HEK293T (cell line): ENCODE measurements at places on chromosomes 12 and 14.

- no peak for DNase-seq
Observed at GRCh38 chr12:64522807-64523206, 70.9 kb downstream of the TBK1 start.

GRCh38 chr14:71300566-71301330, 393.5 kb downstream of the PCNX1 start:
- DNase-seq: no peak

GRCh38 chr14:35553808-35554207, 19.8 kb downstream of the INSM2 start:
- DNase-seq: no peak

GRCh38 chr12:127677537-127678131, 589.3 kb upstream of the TMEM132C start:
- peak; percentile 58 for DNase-seq

DNA sequence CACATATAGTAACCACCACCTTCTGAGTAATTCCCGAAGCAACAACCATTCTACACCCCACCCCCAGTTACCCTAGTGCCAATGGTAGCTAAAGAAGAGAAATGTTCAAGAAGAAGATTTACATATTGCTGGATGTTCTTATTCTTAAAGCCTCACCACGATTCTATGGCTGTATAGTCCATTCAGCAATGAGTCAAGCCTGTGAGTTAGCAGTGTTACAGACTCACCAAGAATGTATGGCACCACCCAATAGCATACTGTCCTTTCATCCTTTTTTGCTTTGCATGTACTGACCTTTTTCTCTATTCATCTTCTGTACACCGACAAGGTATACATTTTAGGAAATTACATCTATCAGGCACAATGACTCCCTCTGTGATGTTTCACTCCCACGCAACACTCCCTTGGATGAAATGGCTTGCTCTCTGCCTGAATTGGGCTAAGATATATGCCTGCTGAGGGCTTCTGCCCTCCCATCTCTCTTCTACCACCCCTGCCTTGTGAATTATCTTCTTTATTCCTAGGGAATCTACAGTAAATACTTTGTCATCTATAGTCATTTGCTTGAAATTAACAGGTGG, 945.8 kb downstream of the DIO2 start:
- no peak for DNase-seq

GRCh38 chr14:94646481-94646880, 34.3 kb downstream of the SERPINA3 start:
- DNase-seq: no peak

- DNase-seq: no peak
Observed at GRCh38 chr12:112413855-112414625, 4.6 kb upstream of the RPL6 start.

DNA sequence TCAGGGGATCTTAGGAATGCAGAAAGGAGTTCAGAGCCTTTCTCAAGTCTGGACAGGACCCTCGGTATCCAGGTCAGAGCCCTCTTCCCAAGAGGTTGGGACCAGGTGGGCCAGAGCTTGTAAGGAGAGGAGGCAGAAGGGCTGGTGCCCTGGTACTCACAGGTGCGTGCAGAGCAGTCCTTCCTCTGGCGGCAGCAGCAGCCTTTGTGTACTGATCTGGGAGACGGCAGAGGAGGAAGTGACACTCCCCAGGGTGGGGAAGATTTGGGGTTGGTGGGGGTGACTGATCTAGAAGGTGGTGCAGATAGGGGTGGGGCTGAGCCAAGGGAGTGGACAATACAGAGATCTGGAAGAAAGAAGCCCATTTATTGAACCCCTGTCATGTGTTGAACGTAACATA, at the start of gene ITGB7:
Gene ITGB7, minus strand, starts transcription at position 210 of the 400 bp plus-strand sequence. CDS start 6,808 bp downstream, outside the sequence.
- DNase-seq: no peak

- DNase-seq: no peak
Observed at GRCh38 chr14:54704768-54705167, 137.8 kb downstream of the SAMD4A start.

GRCh38 chr14:32307881-32308582, 21.1 kb upstream of the AKAP6 start:
- DNase-seq: peak; percentile 15

DNA sequence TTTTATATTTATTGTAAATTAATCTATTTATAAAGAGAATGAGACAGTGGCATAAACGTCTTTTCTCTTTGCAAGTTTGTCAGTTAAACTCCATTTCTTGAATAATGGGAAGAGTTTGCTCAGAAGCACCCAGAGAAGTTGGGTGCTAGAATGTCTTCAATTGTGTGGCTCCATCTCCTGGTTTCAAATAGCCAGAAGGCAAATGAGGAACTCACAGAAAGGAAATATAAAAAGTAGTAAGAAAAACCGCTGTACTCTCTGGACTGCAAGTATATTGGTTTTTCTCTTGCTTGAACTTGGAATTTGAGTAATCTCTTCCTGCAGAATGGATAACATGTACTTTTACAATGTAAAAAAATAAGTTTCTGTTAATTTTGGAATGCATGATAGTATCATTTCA, 217.5 kb downstream of the DPY19L2 start:
- DNase-seq: no peak

DNA sequence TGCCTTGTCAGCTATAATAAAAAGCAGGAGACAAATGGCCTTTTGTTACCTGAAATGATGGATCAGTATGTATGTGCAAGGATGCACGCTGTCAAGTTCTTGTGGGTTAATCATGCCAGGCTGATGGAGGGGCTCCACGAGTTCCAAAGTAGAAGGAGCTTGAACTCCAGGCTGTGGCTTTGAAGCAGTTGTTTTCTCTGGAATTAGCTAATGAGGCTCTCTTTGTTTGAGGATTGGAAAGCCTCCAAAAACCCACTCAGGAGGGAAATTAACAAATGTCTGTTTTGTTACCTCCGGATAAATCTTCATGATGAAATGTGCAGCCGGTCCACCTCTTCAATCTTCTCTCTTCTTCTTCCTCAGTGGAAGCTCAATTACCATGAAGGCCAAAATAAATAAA, 605.5 kb downstream of the DIO2 start:
- DNase-seq: no peak

- DNase-seq: no peak
Observed at GRCh38 chr14:51024377-51024776, 70.5 kb downstream of the TRIM9 start.

- no peak for DNase-seq
Observed at GRCh38 chr12:52311285-52311648, 9.9 kb downstream of the KRT83 start.

DNA sequence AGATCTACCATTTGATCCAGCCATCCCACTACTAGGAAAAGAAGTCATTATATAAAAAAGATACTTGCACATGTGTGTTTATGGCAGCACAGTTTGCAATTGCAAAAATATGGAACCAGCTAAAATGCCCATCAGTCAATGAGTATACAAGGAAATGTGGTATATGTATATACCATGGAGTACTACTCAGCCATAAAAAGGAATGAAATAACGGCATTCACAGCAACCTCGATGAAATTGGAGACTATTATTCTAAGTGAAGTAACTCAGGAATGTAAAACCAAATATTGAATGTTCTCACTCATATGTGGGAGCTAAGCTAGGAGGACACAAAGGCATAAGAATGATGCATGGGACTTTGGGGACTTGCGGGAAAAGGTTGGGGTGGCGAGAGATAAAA, 402.6 kb downstream of the RAD51B start:
- no peak for DNase-seq

DNA sequence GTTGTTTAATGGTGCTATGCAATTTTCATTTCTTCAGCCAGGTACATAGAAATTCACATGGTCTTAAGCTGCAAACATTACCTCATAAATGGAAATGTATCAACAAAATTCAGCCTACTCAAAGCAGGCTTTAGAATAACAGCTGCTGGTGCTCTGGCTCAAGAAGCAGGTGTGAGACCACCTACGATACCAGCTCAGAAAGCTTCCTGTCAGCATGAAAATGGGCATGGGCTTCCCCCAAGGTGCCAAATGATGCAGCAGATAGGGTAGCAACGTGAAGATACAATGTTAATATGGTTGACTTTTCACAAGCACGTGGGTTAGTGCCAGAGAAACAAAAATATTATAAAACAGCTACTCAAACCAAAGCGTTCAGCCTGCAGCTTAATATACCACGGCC, 343.4 kb upstream of the PRICKLE1 start:
- no peak for DNase-seq

DNA sequence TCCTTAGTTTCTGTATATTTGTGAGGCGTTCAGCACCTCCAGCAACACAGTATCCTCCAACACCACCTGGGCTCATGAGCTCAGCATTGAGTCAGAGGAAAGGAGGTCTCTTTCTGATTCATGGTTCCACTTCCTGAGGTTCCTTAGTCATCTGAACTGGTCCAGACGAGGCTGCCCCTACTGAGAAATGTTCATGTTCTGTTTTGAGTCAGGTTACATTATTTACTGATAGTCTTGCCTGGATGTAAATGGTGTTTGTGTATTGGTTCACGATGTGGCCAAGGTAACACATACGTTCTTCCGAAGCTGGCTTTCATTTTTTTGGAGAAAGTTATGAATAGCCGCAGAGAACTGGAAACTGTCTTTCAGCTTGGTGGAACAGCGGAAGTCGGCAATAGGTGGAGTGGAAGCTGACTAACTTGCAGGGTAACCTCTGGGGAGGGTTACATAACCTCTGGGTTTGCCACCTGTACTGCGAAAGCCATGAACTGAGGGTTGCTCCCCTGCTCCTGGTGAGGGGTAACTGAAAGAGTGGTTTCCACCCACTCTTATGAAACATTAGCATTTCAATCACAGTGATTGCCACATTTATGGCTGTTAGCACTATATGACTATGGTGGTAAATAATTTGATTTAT, 42.2 kb upstream of the MANSC4 start:
- no peak for DNase-seq

GRCh38 chr12:117105902-117106301, 6.7 kb upstream of the TESC start:
- no peak for DNase-seq

GRCh38 chr12:6752167-6752920, 597 bp downstream of the MLF2 start:
- peak; percentile 55 for DNase-seq
